ENCODE measurements at places on chromosomes 13 and 19.

DNA sequence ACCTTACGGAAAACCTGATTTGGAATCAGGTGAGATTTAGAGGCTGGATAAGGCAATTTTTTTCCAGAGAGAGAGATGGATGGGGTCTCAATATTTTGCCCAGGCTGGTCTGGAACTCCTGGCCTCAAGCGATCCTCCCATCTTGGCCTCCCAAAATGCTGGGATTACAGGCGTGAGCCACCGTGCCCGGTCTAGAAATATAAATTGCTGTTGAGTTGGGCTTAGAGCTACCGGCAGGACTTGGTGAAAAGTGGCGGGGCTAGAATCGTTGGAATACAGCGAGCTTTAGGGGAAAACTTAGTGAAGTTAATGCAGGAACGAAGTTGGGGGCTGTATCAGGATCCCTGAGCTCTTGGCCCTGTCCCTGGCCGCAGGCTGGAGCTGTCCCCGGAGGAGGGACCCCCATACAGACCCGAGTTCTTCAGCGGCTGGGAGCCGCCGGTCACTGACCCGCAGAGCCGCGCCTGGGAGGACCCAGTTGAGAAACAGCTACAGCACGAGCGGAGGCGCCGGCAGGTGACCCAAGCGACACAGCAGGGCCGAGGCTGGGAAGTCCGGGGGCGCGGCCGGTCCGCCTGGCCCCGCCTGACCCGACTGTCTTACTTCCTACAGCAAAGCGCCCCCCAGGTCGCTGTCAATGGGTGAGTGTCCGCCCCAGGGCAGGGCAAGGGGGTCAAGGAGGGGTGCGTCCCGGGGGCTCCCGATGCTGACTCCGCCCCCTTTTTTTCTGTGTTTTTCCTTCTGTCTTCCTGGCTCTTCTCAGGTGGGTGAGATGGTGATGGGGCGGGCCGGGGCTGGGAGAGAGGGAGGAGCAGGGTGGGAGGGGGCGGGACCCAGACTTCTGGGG lies 7.6 kb downstream of the EPS8L1 start:
- no peak for DNase-seq

DNA sequence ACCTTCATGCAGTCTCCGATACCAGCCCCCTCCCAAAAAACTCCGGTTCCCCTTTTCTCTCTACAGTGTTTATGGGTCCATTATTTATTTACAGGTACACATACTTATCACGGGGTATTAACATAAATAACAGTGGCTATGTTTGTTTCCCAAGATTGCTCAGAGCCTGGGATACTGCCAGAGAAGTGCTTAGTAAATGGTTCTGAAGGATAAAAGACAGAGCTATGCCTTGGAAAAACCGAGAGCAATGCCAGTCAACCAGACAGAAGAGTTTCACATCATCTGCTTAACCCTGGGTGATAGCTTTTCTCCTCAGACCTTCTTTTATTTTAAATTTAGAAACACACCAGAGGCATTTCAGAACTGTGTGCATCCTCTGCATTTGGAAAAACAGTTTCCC lies 61.3 kb downstream of the NUFIP1 start:
- peak; percentile 45 for DNase-seq

DNA sequence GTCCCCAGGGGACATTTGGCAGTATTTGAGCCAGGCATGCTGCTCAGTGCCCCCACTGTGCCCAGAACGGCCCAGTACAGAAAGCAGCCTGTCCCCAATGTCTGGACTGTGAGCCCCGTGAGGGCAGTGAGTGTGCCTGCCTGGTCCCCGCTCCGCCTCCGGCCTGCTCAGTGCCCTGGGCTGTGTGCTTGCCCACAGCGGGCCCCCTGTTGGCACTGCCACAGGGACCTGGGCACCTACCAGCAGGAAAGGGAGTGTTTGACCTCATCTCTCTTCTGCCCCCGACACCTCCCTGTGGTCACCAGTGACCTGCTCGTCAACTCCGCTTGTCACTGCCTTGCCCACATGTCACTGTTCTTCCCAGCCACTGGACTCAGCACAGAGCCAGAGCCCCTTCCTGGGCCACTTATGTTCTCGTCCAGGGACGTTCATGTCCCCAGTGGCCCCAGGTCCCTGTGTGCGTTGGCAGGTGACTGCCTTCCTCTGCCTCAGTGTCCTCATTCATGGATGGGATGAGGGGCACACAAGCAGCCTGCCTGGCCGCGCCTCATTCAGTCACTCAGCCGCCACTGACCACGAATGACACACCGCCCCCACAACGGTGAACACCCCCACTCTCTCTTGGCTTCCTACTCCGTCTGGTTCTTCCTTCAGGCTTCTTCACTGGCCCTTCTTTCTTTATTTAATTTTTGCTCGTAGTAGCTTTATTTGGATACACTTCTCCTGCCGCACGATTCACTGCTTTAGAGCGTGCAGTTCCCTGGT lies 2.8 kb downstream of the FZR1 start:
- peak; percentile 30 for DNase-seq

- DNase-seq, result no peak
Measured at GRCh38 chr13:35856721-35857364, 274.3 kb downstream of the DCLK1 start.

- peak; percentile 96 for DNase-seq
Measured at GRCh38 chr19:18995804-18996241, 37.5 kb downstream of the SUGP2 start.

Data from IMR-90 (cell line).